Activated T-helper 17 cell treated with anti-CD3 and anti-CD28 coated beads, Interleukin-2, amount 50 U/mL, for 72 hours (primary cell): ENCODE measurements at places on chromosomes 2 and 18.

GRCh38 chr18:32576296-32576916, 105.7 kb upstream of the GAREM1 start:
- ATAC-seq = no peak

GRCh38 chr18:72013427-72013850, 530.7 kb downstream of the CBLN2 start:
- ATAC-seq = no peak

DNA sequence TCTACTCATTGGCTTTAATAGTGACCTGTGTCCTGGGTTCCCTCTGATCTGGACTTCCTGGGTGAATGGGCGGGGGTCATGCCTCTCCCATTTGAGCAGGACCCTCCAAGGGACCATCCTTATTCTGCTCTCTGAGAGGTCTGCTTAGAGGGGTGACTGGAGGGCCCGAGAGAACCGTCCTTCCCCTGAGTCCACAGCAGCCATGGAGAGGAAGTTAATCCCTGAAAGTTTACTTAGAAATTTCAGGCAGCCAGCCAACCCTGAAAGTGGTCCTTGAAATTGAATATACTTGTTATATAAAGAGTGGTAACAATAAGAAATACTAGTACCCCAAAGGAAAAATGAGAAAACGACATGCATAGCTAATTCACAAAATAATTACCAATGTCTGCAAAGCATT, 226.1 kb downstream of the DYSF start:
- ATAC-seq = no peak

DNA sequence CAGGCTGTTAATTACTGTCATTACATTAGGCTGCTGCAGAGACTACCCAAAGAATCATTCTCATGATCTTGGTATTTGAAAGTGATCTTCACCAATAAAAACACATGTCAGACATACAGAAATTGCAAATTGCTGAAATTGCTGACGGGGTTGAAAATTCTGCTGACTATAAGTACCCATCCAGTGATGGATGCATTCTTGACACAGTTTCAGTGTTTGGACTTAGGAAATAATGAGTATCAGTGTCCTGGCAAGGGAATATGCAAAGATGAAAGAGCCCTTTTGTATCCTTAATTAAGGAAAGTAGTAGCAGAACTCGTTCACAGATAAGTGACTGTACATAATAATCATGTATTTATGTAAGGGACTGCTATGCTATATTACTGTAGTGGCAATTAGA, 221.1 kb upstream of the ATP5MC3 start:
- no peak for ATAC-seq

DNA sequence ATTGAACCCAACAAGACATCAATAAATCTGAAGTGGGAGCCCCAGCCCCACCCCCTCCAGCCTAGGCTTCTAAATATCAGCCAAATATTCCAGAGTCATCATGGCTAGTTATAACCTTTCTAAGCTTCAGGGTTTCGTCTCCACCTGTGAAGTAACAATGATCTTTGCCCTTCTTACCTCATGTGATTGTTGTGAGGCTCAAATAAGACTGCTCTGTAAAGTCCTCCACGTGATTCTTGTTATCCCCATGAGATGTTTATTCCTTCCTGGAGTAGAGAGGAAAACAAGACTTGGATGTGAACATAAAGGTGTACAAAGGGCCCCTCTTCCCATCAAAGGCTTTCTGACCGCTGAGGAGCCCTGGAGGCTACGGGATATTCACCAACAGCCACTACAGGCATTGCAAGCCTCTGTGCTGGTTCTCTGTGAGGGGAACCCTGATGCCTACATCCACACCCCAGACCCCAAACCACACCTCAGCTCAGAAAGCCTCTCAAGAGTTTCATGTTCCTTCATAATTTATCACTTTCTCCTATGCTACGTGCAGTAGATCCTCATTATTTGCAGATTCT, 20.1 kb upstream of the REEP1 start:
- ATAC-seq = no peak
